ENCODE measurements at places on chromosomes 6 and 20. TPM values are rescaled to one million over a fixed set of nuclear protein-coding genes. Genes with fewer than 3 reads are reported as not detected.
A peak's percentile ranks its signal among the peaks of the same experiment; 100 is the strongest.

The CTSZ gene
- 41.4 TPM for total RNA-seq

DNA sequence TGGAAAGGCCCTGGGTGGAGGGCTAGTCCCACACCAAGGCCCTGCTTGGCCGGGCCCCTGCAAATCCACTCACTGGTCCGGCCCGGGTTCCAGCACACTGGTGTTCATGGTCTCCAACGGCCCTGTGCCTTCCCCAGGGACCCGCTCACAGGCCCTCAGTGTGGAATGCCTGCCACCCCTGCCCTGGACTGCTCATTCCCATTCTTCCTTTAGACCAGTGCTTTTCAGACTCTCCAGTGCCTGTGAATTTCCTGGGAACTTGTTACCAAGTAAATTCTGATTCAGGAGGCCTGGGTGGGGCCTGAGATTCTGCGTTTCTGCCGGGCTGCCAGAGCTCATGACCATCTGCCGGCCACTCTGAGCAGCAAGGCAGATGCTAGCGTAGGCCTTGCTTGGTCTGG, 5.7 kb upstream of the PXDC1 start:
- no peak for DNase-seq

GRCh38 chr6:107657755-107658461, 166.2 kb downstream of the SCML4 start:
- peak; percentile 43 for DNase-seq

GRCh38 chr20:46802722-46803121, 91.9 kb upstream of the EYA2 start:
- DNase-seq = no peak

The PARD6B gene
- total RNA-seq = 29.2 TPM

- DNase-seq = no peak
Measured at GRCh38 chr6:134477991-134478635, 160.2 kb upstream of the SGK1 start.

The FAM120B gene
- 16.7 TPM for total RNA-seq

The NFATC2 gene
- total RNA-seq = 0.39 TPM

The SSTR4 gene
- not detected for total RNA-seq

The TMC2 gene
- total RNA-seq = 0.12 TPM

The PTK6 gene
- total RNA-seq = 0.28 TPM

- peak; percentile 26 for DNase-seq
Measured at GRCh38 chr6:108945681-108946159, 97.5 kb downstream of the ARMC2 start.

The SLC52A3 gene
- total RNA-seq = 3.6 TPM

The ANKRD66 gene
- total RNA-seq = not detected

DNA sequence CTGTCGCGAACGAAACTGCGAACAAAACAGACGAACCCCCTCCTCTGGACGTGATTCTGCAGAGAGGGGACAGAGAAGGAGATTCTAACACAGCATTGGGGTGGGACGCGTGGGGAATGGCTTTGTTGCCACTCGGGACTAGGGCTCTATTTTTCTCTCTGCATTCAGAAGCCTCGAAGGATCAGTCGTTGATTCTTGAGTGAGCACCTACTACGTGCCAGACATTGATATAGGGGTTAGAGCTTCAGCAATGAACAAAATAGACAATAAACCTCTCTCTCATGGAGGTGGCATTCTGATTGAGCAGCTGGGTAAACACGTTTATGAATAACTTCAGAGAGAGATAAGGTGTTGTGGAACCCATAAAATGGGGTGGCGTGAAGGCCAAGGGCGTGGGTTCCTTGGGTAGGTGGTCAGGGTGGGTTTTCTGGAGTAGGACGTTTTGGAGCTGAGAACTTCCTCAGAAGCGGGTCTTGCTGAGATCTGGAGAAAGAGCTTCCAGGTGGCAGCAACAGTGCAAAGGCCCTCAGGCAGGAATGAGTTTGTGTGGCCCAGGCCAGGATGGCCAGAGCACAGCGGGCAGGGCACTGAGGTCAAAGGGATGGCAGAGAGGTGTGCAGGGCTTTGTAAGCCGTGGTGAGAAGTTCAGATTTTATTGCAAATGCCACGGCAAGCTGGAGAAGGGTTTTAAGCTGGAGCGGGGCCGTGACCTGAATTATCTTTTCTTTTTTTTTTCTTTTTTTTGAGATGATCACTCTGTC, 884 bp downstream of the SLC2A10 start:
- DNase-seq = no peak

DNA sequence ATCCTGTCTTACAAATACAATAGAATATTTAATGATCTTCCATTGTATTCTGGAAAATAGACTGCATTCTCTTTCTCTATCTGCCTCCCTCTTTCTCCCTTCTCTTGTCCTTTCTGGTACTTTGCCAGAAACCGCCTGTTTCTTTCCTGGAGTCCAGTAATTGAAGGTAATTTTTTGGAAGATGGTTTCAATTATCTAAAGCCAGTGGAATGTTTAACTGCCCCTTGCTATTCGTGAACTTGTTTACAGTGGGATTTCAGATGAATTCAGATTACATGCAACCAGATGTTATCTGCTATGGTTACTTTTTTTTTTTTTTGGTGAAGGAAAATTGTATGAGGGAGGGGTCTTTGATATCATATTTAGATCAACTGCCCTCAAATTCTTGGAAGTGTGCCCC, 655.5 kb upstream of the FLRT3 start:
- DNase-seq = no peak

The TBXT gene
- not detected for total RNA-seq

DNA sequence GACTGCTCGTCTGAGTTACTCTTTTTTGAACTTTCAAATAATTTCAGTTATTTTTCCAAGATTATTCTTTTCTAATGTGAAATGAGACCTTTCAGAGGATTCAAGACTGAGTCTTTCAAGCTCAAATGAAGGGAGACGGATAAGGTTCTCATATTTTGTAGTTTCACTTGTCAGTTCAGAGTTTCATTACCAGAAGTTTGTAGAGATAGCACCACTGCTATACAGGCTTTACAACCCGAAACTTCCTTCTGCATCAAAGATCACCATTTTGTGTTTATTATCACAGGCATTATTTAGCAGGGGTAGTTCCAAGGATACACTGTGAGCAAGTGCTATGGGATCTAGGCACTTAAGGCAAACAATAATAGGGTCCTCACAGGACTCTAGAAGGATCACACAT, 74.7 kb upstream of the EPHA7 start:
- no peak for DNase-seq

The TTK gene
- total RNA-seq = 79.6 TPM

The TMEM200A gene
- total RNA-seq = 22.7 TPM

- no peak for DNase-seq
Measured at GRCh38 chr6:100880149-100880852, 828 bp downstream of the ASCC3 start.

- no peak for DNase-seq
Measured at GRCh38 chr20:13800728-13801134, 15.9 kb downstream of the NDUFAF5 start.

DNA sequence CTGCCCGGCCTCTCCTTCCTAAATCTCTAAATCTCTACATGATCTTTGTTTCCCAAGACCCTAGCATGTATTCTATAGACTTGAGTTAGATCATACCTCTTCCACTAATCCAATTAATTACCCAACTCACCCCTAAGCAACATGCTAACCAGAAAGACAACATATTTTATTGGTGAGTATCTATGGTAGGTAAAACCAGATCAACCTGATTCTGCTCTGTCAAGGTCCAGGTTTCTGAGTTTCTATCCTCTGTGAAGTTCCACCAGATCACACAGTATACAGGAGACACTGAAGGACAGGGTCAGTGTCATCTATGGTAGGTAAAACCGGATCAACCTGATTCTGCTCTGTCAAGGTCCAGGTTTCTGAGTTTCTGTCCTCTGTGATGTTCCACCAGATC, 363.2 kb upstream of the MARCKS start:
- no peak for DNase-seq

DNA sequence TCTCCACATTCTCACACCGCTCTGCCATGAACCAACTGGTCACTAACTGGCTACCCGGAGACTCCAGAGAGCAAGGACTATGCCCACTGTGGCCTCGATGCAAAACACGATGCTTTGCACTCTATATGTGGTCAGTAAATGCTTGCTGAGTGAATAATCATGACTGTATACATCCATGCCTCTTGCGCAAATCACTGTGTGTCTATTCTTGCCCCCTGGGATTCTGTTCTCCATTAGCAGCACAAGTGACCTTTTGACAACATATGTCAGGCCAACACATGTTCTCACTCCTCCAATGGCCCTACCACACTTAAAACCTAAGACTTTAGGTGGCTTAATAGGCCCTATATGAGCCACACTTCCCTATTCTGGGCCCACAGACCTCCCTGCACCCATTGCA, 16.9 kb downstream of the KIF16B start:
- no peak for DNase-seq

GRCh38 chr20:43415661-43416430, 41.9 kb upstream of the SRSF6 start:
- DNase-seq = no peak

The PLN gene
- not detected for total RNA-seq

The SMLR1 gene
- total RNA-seq = not detected

GRCh38 chr6:69623357-69623756, 173.5 kb downstream of the LMBRD1 start:
- no peak for DNase-seq

DNA sequence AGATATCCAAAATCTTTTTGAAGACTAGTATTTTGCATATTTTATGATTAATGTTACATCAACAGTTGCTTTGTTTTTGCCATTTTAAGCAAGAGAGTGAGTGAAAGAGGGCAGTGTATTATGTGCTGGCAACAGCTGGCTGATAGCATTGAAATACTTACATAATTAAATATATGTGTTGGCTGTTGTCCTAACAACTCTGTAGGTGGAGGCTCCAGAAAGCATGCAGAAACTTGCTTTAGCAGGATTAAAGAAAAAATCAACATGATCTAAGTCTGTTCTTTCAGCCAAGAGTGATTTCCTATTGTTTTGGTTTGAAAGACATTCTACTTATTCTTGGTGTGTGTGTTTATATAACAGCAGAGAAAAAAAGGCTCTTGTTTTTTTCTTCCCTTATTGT, 127.5 kb downstream of the CDKAL1 start:
- DNase-seq = peak; percentile 29

GRCh38 chr6:1688396-1688795, 78.7 kb downstream of the FOXC1 start:
- DNase-seq = no peak

DNA sequence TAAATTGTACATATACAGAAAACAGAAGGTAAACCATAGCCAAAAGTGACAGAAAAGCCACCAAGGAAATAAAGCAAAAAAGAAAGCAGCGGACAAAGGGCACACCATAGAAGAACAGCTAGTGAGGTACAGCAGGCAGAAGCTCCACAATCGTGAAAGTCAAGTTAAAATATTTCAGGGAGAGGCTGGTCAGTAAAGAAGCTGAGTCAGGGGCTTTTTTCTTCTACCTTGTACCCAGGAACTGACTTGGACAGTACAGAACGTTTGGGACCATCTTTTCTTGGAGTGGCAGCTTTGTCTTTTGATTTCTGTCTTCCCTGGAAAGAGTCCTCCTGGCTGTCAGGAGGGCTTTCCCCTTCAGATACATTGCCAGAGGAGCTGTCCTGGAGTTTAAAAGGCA, 8.1 kb downstream of the C6orf120 start:
- no peak for DNase-seq

GRCh38 chr6:56280126-56280525, 32.7 kb upstream of the COL21A1 start:
- DNase-seq = no peak

GRCh38 chr6:133430530-133430929, 189.4 kb downstream of the EYA4 start:
- no peak for DNase-seq

The PEX6 gene
- total RNA-seq = 25.1 TPM

The BHLHE23 gene
- 5.0 TPM for total RNA-seq

DNA sequence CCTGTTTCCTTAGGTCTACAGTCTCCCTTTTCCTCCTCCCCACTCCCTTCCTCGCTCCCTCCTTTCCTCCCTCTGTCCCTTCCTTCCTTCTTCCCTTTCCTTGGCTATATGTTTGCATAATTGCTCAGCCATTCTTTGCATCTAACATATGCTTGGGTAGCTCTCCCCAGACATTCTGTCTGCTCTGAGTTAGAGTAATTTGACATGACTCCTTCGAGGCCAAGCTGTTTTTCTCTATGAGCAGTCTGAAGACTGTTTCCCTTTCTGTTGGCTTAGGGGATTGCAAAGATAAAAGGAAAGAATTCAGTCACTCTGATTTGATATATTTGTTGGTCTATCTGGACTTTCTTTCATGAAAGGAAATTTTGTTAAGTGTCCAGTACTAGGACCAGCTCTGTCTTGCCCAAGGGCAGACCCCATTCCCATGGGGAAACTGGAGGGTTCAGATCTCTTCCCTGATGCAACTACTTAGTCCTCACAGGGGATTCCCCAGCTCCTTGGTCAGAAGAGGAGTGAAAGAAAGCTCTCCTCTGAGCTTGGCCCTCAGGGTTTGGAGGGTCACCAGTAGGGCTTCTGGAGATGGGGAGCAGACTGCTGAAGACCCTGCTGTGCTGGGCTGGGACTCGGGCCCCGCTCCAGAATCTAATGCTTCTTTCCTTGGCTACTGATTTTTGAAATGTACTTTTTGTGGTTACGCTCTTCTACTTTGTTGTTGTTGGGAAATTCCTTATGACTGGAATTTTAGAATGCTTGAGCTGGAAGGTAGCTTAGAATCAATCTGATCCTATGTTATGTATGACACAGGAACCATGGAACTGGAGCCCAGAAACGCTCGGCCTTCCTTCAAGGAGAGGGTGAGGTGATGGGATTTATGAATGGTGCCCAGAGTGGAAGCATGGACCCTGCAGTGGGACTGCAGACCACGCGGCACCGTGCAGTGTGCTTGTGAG, 63.7 kb upstream of the SLC22A23 start:
- no peak for DNase-seq

DNA sequence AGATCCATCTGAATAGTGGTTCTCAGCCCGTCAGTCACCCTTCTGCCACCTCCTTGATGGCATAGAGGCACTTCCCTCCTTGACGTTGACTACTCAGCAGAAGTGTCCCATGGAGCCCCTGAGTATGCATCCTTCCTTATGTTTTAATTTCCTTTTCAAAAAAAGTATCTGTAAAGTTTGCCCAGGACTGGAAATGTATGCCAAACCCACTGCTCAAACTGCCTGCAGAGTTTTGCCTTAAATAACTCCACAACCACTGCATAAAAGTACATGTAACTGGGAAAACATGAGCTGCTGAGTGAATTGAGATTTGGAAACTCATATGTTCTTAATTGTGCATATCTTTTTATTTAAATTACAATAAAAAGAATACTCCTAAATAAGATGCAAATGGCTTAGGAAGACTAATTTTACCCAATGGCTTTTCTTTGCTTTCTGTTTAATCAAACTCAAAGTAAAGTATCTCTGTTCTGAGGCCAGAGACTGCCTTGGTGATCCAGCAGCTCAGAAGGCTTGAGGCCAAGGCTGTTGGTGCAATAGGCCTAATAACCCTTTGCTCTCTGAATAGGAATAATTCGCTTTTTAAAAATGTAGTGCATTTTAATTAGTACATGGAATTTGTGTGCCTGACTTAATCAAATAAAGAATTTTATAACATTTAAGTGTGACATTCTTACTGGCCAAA, 90.4 kb downstream of the FNDC1 start:
- no peak for DNase-seq

- DNase-seq = no peak
Measured at GRCh38 chr20:40651151-40651550, 37.9 kb downstream of the MAFB start.
